NCI-H2081 (cell line): ENCODE measurements at places on chromosomes 1 and 21.

GRCh38 chr1:62682531-62682930 lies 5.7 kb downstream of the DOCK7 start:
- DNase-seq, result no peak

DNA sequence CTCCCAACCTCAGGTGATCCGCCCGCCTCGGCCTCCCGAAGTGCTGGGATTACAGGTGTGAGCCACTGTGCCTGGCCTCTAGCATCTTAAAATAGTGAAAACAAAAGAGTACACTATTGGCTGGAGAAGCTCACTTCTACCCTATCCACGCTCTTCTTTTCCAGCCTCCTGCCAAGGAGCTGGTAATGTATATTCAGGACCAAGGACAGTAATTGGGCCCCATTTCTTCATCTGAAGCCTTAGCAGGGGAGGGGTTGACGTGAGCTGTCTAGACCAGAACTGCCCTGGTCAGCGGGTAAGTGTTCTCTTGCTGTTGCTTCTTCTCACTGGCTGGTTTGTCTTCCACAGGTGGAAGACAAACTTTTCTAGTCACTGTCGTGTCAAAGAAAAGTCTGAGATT lies 70.2 kb downstream of the DNM3 start:
- no peak for DNase-seq

GRCh38 chr1:167650269-167651160 lies 20.5 kb downstream of the RCSD1 start:
- no peak for DNase-seq

GRCh38 chr1:244347942-244348341 lies 103.8 kb downstream of the ADSS2 start:
- peak; percentile 72 for DNase-seq

DNA sequence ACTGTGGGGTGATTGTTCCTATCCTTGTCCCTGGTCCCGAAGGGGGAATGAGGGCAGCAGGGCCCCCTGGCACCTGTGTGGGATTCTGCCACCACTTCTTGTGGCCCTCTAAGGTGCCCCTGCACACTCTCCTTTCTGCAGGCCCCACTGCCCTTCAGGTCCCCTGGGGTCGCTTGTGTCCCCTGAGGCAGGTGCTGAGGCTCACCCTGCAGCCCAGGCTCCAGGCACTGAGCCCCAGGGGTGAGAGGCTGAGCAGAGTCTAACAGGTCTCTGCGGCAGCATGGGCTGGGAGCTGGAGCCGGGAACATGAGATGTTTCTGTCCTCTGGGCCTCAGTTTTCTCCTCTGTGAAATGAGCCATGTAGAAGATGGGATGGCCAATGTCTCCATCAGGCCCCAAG lies 211.0 kb upstream of the VAMP3 start:
- DNase-seq, result no peak

DNA sequence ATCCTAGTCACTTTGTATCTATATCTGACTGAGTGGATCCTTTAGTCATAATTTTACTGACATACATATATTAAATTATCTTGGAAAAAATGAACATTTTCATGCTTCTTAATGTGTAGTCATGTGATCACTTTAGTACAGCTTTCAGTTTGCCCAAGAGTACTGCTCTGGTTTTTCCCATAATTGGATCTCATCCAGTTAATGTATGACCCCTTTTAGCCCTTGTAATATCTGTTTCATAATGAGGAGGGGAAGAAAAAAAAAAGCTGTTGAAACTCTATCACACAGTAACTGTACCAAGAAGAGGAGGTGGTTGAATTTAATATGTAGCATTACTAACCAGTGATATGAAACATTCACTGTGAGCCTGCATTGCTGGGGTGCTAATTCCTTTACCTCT lies 328.7 kb downstream of the PTPRC start:
- DNase-seq, result no peak

- no peak for DNase-seq
These were observed 46.5 kb upstream of the PODN start for GRCh38 chr1:53015508-53015860.

DNA sequence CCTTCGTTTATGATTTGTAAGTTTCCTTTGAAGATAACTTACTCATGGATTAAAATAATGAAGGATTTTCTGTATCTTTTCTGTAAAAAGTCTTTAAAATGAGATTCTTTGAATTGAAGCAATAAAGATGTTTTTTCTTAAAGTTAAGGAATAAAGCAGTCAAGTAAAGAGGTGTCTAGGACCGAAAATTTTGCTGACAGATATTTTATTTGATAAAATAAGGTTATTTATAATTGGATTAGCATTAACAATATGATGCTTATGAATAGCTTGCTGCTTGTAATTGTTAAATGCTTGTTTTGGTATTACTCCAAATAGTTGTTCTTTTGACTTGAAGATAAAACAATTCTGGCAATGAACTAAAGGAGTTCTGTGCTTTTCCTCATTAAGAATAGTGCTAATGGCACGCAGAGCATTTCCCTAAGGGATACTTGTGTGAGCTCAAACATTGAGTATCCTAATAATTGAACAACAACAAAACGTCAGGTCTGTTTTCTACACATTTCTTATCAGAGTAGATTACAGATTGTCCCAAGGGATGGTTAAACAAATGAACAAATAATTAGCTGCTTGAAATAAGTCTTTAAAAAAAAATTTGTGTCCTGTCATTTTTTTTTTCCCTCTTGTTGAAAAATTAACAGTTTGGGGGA lies 16.6 kb downstream of the TSNAX start:
- DNase-seq, result no peak

- DNase-seq, result no peak
These were observed 42.0 kb downstream of the ELK4 start for GRCh38 chr1:205589618-205590456.

- DNase-seq, result peak; percentile 86
These were observed 52.4 kb downstream of the SLC45A1 start for GRCh38 chr1:8370046-8370881.

GRCh38 chr21:16007943-16008342 lies 278.2 kb downstream of the USP25 start:
- no peak for DNase-seq

GRCh38 chr1:246726255-246726679 lies 2.1 kb downstream of the SCCPDH start:
- no peak for DNase-seq

GRCh38 chr1:47222476-47222875 lies 9.5 kb downstream of the TAL1 start:
- no peak for DNase-seq

DNA sequence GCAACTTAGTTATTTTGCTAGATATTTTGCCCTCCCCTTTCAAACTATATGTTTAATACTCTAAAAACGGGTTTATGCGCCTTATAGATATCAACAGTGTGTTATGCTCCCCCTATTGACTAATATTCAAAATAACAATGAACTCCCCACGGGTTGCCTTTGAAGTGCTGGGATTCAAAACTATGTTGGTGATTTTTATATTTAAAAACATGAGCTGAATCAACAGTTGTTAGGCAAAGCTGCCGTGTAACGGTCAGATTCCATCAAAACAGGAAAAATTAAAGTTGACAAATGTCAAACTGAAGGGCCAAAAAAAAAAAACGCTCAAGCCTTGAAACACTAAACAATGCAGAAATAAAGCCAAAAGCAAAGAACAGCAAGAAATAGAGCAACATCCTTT lies 2.5 kb downstream of the TGFBR3 start:
- no peak for DNase-seq

DNA sequence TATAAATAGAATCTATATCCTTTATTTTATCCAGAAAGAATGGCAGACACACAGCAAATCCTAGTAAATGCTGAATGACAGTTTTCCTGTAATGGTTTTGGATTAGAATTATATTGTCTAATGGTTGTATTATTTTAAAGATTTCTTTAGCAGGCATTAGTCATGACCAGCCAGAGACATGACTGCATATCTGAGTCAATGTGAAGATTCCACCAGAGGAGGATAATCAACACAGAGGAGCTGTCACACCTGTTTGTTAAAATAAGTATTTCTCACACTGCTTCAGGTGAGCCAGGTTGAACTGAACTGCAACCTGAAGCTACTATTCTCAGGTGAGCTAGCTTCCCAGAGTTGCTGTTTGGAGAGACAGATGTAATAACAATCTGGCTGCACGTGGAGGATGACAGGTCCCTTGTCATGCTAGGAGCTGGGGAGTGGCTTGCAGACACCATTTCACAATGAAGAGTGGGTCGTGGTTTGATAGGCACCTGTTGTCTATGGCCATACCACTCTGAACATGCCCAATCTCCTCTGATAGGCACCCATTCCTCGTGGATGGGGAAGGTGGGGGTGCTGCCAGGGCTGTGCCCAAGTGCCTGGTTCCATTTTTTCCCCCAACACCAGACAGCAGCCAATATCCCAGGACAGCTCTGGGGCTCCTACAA lies 94.3 kb downstream of the KCNJ6 start:
- DNase-seq, result no peak

- DNase-seq, result no peak
These were observed 59.6 kb downstream of the FOXO6 start for GRCh38 chr1:41420860-41421259.

DNA sequence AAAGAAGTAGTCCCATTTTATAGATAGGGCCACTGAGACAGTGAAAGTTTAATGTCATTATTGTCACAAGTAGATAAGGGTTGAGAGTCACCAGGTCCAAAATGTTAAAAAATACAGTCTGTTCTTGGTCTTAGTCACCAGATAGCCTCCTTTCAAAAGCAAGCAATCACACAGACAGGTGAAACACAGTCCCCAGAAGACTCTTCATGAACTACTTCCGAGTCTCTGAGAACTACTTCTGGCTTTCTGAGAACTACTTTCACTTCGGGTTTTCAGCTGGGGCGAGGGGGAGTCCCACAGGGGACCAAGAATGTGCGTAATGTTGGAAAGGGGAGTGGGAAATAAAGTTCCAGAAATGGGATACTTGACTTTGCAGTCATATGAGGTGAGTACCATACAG lies 143.2 kb downstream of the HHIPL2 start:
- no peak for DNase-seq

- no peak for DNase-seq
These were observed 73.4 kb upstream of the TTC34 start for GRCh38 chr1:2874607-2875480.

DNA sequence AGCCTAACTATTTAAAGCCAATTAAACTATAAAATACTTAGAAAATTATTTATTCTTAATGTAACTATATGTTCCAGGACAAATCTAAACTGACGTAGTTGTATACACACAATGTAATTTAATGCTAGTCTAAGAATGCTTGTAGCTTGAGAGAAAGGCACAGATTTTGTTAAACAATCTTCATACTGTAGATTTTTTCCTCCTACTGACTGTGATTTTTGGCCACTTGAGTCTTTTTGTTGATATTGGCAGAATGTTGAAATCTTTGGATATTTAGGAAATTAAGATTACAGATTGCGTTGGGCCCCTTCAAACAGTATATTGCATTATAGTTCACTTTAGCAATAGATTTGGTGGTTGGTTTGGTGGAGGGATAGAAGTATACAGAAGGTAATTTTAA lies 40.5 kb downstream of the ATF3 start:
- no peak for DNase-seq

DNA sequence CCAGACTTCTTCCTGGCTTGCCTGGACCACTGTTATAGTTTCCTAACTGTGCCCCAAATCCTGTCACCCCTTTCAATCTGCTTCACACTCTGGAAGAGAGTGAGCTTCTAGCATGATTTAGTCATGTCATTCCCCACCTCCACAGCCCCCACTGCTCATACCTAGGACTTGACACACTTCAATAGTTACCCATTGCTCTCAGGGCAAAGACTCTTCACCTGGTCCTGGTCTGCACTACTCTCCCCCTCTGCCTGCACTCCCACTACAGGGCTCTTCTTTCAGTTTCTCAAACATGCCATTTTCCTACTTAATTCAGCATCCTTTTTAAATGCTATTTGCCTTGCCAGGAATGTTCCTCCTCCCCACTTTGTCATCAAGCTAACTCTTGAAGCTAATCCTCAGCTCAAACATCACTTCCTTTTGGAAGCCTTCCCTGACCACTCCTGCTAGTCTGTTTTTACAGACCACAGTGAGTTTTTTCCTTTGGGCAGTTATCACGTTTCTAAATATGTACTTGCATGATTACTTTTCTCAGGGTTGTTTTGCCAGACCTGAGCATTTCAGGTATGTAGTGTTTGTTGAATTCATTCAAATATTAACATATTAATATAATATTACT lies 24.7 kb downstream of the CYP2J2 start:
- no peak for DNase-seq
